ENCODE measurements at places on chromosomes 1 and 21.
A peak's percentile ranks its signal among the peaks of the same experiment; 100 is the strongest.

DNA sequence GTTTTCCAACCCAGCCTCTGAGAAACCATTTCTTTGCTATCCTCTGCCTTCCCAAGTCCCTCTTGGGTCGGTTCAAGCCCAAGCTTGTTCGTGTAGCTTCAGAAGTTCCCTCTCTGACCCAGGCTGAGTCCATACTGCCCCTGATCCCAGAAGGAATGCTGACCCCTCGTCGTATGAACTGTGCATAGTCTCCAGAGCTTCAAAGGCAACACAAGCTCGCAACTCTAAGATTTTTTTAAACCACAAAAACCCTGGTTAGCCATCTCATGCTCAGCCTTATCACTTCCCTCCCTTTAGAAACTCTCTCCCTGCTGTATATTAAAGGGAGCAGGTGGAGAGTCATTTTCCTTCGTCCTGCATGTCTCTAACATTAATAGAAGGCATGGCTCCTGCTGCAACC lies 23.8 kb downstream of the EIF2D start:
- DNase-seq = no peak

DNA sequence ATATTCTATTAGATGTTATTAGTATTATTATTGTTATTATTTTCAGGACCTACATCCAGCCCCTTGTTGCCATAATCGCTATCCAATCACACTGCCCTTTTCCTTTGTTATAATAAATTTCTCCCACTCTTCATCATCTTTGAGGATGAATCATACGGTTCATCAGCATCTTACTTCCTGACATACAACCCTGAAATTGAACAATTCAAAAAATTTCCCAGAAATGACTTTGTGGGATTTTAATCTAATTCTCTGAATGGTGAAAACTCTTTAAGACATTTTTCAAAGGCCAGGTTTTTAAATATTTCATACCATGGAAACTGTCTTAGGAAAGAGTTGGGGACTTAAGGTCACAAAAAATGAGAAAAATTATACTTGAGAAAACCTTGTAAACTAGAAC lies 353.5 kb downstream of the ST6GALNAC3 start:
- DNase-seq = no peak

DNA sequence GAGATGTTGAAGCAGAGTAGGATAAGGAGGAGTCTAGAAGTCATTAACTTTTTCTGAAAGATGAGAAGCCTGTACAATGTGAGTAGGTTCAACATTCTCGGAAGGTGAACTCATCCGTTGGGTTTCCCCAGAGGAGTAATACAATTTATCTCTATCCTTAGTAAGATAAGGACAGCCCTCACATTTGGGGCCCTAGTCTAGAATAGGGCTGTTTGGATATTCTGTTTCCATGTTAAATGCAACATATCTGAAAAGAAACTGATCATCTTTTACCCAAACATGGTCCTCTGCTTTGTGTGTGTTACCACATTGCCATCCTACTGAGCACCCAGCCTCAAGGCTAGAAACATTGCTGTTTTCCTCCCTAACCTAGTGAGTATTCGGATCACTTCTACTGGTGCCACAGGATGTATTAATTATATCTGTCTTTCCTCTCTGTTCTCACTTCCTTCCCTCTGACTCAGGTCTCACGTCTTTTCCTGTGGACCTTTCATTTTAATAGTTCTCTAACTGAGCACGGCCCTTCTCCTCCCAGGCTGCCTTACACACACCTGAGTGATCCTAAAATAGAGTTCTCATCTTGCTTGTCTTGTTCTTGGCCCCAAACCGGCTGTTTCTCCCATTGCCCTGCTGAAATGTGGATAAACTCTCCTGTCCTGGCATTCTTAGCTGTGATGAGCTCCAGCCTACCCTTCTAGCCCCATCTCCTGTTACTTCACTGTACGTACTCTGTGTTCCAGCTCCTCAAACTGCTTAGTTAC lies 91.7 kb downstream of the CDC14A start:
- peak; percentile 42 for DNase-seq

DNA sequence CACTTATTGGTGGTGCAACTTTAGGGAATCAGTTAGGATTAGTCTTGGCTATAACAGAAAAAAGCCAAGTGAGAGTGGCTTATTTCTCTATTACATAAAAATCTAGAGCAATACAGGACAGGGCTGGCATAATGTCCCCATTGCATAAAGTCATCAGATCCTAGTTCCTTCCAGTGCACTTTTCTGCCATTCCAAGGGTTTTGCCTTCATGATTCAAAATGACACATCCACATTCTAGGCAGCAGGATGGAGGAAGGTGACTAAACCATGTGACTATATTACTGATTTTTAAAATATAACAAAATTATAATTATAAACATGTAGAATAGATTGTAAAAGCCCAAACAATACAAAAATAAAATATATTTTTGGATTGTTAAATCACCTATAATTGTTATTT lies 18.8 kb downstream of the JUN start:
- DNase-seq = peak; percentile 67

GRCh38 chr1:64917907-64918306 lies 48.4 kb downstream of the JAK1 start:
- DNase-seq = no peak

GRCh38 chr1:33460947-33461629 lies 11.4 kb upstream of the ZSCAN20 start:
- DNase-seq = no peak

GRCh38 chr1:231918239-231919015 lies 291.8 kb downstream of the DISC1 start:
- peak; percentile 81 for DNase-seq

GRCh38 chr1:117673405-117673804 lies 67.6 kb downstream of the TENT5C start:
- DNase-seq = peak; percentile 88

Data from M059J (cell line).